ENCODE measurements at places on chromosomes 7 and 10.

- no peak for DNase-seq
These were observed 313.3 kb downstream of the FGFR2 start for GRCh38 chr10:121284936-121285335.

- no peak for DNase-seq
These were observed 65.3 kb downstream of the OR13A1 start for GRCh38 chr10:45249978-45250693.

DNA sequence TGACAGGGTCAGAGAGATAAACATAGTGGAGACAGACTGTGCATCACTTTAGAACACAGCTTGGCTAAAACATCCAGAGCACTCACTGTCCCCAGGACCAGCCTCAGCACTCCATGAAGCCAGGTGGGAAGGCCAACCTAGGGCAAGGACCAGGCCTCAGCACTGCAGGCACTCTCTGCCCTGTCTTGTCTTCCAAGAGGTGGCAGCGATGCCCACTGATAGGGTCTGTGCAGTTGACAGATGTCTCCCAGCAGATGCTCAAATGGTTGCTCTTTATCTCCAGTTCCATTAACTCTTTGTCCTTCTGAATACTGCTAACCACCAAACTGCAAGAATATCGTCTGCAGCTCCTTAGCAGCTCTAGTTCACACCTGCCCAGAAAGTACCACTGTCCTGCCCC is 9.1 kb downstream of the DDX56 start:
- DNase-seq, result no peak

DNA sequence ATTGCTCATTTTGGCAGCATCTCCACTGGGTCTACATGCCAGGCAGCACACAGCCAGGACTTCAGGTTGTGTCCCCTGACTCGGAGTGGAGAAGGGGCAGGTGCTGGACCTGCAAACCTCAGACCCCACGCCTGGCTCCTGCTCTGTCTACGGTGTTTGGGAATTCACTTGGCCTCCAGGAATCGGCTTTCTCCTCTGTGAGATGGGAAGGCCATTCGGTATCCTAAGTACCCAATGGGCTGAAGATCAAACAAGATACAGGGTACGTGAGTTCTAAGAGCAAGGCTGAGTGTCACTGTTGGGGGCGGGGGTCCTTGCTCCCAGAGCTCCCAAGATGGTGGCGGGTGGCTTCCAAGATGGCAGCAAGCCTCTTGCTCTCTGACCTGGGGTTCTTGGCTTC is 73.2 kb upstream of the EN2 start:
- DNase-seq, result no peak

DNA sequence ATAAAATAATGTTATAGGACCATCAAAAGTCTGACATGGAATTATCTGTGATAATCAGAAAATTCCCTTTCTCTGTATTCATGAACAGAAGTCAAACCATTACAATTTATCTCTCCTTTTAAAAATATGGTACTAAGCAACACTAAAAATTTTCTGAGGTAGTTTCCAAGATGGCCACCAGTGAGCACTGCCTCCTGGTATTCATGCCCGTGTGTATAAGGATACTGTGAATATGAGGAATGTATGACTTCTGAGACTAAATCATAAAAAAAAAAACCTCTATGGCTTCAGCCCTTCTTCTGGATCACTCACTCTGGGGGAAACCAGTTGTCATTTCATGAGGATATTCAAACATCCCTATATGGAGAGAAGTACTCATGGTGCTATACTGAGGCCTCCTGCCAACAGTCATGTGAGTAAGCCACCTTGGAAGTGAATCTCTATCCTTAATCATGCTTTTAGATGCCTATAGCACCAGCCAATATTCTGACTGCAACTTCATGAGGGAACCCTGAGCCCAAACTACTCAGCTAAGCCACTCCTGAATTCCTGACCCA is 41.1 kb downstream of the SIRT1 start:
- DNase-seq, result no peak

DNA sequence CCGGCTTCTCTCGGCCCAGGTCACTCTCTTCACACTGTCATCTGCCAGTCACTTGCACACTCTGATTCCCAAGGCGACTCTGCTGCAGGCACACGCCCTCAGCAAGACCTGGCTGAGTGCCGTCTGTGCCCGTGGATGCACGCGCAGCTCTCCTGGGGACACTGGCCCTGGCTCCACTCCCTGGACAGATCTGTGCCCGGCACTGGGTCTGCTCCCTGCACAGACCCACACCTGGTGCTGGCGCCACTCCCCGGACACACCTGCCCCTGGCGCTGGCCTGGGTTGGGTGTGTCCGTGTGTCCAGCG is 133.2 kb downstream of the DNAJB6 start:
- no peak for DNase-seq

DNA sequence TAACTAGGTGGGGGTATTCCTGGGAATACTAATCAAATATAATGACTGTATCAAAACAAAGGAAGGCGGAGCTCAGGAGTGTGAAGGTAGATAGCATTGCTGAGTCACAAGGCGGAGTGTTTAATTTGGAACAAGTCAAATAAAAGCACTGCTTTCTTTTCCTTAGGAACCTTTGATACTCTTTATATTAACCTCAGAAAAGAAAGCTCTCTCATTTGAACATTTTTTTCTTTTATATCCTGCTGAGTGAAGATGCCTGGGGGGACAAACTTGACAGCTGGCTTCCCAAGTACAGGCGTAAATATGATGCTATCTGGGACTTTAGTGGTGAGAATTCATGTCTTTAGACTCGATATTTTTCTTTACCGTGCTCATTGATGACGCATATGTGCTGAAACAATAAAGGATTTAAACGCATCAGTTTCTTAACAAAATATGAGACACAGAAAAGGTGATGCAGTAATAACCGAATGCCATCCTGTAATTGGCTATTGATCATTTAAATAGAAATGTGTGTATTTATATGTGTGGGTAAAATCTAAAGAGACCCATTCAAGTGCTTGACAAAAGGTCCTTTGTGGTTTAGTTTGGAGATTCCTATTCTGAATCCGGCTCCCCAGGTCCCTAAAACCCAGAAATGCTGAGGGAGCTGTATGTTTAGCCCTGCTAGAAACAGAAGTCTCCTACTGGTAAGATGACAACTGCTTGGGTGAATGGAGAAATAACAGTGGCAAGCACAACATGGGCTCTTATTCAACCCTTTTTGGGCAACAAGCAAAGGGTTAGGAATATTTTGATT is 102.7 kb downstream of the PRTFDC1 start:
- no peak for DNase-seq

DNA sequence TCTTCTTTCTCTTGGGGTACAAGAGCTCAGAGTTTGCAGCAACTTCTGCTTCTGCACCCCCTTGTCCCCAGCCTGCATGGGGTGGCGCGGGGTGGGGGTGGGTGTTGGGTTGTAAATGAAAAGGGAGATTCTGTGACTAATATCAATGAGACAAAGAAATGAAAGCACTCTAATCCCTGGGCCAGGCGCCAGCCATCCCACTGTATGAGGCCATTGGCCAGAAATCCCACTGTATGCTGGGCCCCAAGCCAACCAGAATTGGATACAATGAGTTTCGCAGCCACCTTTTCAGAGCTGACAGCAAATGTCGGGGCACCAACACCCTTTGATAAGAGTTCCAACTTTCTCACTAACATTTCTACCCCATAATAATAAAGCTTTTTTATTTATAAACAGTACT is 10.9 kb upstream of the PTN start:
- DNase-seq, result no peak

DNA sequence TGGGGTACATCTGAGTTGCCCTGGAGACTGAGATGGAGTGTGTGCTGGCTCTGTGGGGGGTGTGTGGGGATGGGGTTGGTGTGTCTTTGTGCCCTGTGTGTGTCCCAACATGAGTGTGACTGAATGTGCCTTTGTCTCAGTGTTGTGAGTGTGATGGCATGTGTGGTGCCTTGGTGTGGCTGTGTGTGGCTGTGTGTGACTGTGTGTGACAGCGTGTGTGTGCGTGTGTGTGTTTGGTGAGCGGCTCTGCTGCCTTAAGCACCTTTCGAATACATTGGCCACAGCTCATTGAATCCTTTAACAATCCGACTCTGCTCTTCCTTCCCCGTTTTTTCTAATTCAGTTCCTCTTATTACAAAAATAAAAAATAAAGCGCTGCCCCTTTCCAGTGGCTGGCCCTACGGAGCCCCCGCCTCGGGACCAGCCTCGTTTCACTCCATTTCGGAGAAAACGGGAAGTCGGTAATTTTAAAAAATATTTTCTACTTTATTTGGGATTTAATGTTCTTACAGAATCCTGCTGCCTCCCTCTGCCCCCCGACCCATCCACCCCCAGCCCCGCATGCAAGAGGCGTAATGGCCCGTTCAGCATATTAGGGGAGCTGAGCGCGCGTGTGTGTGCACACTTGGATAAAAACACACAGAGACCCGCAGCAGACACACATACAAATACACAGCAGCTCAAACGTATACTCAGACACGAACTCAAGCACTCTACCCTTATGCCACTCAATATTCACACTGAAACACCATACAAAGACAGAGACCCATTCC is 35.5 kb downstream of the HIF1AN start:
- no peak for DNase-seq

- no peak for DNase-seq
These were observed 182.9 kb downstream of the PIP4K2A start for GRCh38 chr10:22531441-22531840.

DNA sequence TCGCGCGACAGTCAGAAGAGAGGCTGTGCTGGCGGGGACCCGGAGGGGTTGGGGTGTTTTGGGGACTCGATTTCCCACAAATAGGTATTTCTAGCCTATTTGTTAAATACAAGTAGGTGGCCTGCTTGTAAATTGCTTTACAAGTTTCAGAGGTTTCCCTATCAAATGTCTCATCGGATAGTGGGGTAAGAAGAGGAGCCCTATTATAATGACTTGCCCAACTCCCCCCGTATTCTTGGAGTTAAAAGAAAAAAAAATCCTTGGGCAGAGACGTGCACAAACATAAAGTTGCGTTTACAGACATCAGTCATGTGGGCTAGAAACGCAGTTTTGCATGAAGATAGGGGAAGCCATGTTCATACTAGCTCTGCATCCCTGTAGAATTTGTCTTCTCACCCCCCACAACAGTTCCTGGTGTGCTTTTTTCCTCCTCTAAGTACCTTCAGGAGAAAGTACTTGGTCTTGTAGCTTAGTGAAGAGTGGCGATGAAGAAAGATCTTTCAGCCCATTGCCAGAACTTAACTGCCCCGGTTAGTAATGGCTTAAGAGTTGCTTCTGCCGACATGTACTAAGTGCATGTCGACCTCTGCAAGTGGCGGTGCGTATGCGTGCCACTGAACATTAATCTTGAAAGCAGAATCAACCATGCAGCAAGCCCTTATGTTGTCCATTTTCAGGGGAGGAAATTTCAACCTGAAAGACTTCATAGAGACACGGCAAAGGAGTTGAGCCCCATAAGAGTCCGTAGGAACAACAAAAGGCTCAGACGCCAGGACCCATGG is 832 bp upstream of the TIAL1 start:
- no peak for DNase-seq

- DNase-seq, result no peak
These were observed 588.8 kb downstream of the REEP3 start for GRCh38 chr10:64109926-64110495.

- no peak for DNase-seq
These were observed 273.4 kb upstream of the SORCS1 start for GRCh38 chr10:107437921-107438320.

GRCh38 chr10:78491812-78492211 is 458.1 kb downstream of the RPS24 start:
- no peak for DNase-seq

DNA sequence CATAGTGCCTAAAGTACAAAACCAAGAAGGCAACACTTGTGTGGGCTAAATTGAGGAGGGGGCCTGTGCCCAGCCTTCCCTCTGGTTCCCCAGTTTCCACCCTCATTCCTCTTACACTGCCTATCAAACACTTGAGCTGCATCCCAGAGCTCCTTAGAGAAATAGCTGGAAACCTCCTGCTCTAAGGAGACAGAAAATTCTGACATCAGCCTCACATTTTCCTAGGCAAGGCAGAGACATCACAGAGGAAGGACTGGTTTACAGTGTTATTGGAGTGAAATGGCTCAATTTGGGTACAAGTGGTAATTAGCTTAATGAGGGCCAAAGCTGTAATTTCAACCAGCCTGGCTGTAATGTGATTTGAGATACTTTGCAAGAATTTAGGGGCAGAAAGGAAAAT is 192.3 kb upstream of the AOAH start:
- DNase-seq, result no peak

DNA sequence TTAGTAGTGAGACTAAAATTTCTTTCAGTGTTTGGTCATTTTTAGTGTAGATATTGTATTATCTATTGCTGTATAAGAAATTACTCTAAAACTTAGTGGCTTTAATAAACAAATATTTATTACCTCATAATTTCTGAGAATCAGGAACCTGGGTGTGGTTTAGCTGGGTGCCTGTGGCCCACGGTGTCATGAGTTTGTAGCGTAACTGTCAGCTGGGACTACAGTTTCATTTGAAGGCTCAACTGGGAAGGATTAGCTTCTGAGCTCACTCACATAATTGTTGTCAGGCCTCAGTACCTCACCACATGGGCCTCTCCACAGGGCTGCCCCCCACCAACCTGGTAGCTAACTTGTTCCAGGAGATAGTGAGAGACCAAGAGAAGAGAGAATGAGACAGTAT is 98.5 kb downstream of the SRI start:
- DNase-seq, result no peak

DNA sequence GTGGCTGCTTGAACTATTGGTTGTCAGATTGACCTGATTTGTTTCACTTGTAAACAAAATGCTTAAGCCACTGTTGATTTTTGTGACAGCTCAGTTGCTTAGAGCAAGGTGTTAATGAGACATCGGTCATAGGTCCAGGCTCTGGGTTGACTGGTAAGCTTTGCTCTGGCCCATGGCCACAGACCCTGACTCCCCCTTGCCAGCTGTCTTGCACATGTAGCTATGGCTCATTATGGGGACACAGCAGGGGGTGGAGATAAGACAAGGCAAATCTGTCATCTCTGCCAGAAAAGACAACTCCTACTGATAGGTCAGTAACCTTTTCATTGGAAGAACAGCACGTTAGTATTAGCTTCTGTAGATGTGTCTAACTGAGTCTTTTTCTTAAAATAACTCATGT is 95.3 kb downstream of the KAT6B start:
- DNase-seq, result no peak
